ENCODE measurements at places on chromosomes 11 and 22.

DNA sequence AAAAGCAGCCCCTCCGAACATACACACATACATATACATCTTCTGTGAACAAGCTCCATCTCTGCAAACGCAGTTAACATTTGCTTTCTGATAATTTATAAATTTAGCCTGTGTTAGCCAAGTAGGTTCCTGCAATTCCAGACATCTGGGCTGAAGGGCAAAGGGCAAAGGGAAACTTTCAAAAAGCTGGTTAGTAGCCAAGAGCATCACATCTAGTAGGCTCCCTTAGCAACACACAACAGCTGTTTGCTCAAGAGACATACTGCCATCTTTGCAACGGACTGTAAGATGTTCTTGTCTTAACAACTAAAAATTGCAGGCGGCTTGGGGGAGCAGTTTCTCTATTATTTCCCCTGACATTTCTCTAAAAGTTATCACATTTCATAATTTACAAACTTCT, 134.9 kb downstream of the RBFOX2 start:
- DNase-seq: no peak

- DNase-seq: no peak
Measured at GRCh38 chr11:78987748-78988147, 413.1 kb upstream of the NARS2 start.

- no peak for DNase-seq
Measured at GRCh38 chr11:128282053-128282452, 305.3 kb downstream of the ETS1 start.

- DNase-seq: no peak
Measured at GRCh38 chr11:102929972-102930371, 25.6 kb downstream of the MMP13 start.

- no peak for DNase-seq
Measured at GRCh38 chr11:98587884-98588283, 432.9 kb upstream of the CNTN5 start.

DNA sequence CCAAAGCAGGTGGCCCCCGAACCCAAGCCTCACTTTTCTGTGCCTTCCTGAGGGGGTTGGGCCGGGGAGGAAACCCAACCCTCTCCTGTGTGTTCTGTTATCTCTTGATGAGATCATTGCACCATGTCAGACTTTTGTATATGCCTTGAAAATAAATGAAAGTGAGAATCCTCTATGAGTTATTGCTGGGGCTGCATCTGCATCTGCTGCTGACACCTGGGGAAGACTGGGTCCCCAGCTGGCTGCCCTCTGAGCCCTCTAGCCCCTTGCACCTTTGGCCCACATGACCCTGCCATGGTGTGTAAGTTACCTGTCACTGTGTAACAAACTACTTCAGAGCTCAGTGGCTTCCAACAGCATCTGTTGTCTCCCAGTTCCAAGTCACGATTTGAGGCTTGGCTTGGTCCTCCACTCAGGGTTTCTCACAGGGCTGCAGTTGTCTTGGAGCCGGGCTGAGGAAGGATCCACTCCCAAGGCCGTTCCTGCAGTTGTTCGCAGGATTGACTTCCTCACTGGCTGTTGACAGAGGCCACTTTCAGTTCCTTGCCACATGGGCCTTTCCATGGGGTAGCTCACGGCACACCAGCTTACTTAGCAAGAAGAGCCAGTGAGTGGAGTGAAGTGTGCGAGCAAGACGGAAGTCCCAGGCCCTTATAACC, 13.5 kb upstream of the UVRAG start:
- no peak for DNase-seq

- no peak for DNase-seq
Measured at GRCh38 chr11:104199053-104199452, 35.1 kb upstream of the PDGFD start.

DNA sequence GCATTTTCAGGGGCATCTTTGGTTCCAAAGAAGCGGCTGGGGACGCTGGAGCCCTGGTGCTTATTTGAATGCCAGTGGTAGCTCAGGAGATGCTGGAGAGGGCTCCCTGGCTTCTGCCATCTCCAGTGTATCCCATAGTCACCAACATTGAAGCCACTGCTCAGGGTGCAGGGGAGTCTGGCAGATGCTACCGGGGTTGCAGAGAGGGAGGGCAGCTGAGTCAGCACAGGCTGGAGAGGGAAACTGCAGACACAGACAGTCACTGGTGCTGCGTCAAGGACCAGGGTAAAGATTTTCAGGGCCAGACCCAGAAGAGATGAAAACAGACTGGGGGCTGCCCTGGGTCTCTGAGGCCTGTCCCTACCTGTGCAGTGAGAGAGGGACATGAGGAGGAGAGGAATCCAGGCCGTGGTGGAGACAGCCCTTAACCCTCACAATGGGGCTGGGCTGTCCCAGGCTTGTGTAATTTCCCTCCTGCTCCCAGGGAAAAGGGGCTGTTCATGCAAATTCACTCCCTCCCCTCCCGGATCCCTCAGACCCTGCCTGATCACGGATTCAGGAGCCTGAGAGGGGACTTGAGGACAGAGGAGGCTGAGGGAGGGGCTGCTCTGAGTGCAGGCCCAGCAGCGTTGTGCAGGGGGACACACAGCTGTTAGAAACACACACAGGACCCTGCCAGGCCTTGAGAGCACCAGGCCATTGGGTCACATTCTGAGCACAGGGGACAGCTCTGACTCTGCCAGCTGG, 126.9 kb upstream of the GRK3 start:
- no peak for DNase-seq

DNA sequence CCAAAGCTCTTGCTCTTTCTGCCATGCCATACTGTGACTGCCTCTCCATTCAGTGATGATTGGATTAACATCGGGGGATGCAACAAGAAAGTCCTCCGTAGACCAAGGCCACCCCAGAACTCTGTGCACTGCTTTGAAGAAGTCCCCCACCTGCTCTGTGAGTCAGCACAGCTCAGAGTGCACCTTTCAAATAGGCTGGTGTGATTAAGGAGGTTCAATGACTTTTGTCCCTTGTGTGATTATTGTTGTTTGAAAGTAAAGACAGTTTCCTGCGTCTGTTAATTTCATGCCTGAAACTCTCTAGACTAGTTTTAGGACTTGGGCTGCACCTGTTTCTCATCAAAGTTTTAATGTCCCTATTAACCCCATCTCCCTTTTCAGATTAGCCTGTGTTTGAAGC, 33.0 kb upstream of the DBX1 start:
- DNase-seq: no peak

GRCh38 chr22:44819966-44820631, 67.7 kb downstream of the ARHGAP8 start:
- no peak for DNase-seq
